ENCODE measurements at places on chromosomes 16 and 17.
A peak's percentile ranks its signal among the peaks of the same experiment; 100 is the strongest.

GRCh38 chr17:63490858-63491400, 14.1 kb downstream of the ACE start:
- DNase-seq = no peak

GRCh38 chr17:71900621-71901229, 220.1 kb upstream of the SOX9 start:
- no peak for DNase-seq

- DNase-seq = peak; percentile 71
These were observed at the start of gene MCRIP2 for GRCh38 chr16:641326-642188. MCRIP2 (plus strand) TSS chr16:641828; CDS start chr16:641992, 164 bp downstream.

DNA sequence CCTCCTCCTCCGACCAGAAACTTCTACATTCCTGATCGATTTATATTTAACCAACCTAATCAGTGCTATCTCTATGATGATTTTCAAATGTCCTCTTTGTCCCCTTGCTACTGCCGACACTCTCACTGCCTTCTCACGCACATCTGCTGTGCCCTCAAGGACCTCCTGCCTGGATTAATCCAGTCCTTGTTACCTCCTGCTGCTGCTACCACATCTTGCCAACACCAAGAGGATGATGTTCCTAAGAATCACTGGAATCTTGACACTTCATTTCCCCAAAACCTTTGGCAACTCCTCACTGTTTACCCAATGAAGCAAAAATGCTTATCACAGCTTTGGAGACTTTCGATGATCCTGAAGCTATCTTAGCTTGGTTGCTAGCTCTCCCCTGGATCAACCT, 287.3 kb upstream of the AXIN2 start:
- no peak for DNase-seq

- no peak for DNase-seq
These were observed 9.0 kb upstream of the NKD1 start for GRCh38 chr16:50539053-50539695.

GRCh38 chr17:72421128-72422092, 300.6 kb downstream of the SOX9 start:
- no peak for DNase-seq

DNA sequence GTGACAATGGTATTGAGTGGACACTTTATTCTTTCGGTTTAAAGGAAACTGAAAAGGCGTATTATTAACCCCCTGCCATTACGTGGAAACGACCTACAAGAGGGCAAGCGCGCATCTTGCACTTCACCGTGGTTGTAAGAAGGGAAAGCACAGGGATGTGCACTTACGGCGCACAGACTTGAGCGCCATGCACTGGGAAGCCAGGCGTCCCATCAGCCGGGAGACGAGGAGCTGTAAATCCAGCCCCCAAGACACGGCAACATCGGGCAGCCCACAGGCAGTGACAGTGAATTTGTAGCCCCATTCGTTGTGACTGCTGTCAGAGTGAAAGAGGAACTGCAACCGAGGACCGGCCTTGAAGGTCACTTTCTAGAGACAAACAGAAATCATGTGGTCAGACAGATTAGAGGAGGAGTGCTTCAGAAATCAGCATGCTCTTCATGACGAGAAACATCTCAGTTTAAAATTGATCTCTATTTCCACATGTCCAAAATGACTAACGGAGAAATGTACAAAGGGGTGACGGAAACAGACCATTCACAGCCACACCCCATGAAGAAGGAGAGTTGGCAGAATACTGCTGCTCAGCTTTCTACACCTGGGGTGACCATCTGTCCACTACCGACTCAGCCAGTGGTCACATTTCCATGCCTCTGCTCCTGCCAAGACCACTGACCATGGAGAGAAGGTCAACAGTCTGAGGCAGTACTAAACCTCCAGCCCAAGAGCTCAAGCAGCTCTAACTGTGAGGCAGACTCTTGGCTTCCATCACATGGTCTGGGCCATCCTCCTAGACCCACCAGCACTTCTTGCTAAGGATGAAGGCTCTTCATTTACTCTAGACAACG, 68.6 kb downstream of the ZZEF1 start:
- no peak for DNase-seq

- DNase-seq = no peak
These were observed 35.4 kb downstream of the GINS2 start for GRCh38 chr16:85653290-85653891.

GRCh38 chr16:77617553-77617952, 104.8 kb upstream of the NUDT7 start:
- no peak for DNase-seq

DNA sequence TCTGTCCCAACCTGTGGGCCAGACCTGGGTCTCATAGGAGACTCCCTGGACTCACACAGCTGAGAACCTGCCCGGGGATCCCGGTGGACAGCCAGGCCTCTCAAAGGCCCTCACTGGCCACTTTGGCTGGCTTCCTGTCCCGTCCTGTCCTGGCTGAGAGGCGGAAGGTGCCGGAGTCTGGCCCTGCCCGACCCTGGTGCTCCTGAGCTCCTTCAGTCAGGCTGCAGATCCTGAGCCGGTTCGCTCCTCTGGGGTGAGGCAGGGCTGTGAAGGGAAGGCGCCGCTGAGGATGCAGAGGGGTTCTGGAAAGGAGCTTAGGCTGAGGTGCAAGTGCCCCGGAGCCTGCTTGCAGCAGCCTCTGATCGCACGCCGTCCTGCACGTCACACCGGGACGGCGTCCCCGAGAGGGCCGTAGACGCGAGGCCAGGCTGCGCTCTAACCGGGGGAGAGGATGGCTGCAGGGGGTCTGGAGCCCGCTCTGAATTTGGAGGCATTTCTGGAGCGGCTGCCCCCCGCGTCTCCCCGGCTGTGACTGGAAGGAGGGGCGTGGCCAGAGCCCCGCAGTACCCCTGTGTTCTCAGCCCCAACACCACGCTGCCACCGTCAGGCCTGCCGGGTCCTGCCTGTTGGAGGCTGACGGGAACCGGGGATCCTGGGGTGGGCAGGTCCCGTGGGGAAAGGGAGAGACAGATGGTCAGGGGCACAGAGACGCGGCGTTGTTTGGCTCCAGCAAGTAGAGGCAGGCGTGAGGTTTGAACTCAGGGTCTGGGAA, 4.1 kb downstream of the HGS start:
- no peak for DNase-seq
